Activated CD4-positive, alpha-beta T cell treated with anti-CD3 and anti-CD28 coated beads, Interleukin-2, amount 10 ng/mL, durations not matched to agents 7 days and 5 days (primary cell): ENCODE measurements at places on chromosomes 7 and 10.

- H3K36me3 ChIP-seq = peaks cover 31% of the 10 kb centered on the region
- H3K27me3 ChIP-seq = no peaks in the 10 kb centered on the region
- DNase-seq = no peak
Observed at GRCh38 chr10:80201608-80202141, 3.7 kb downstream of the ANXA11 start.

GRCh38 chr10:21399392-21400035, 126.0 kb downstream of the SKIDA1 start:
- H3K4me3 ChIP-seq = no peak overlapping the region
- no peaks in the 10 kb centered on the region for H3K36me3 ChIP-seq
- peaks cover 11% of the 10 kb centered on the region for H3K27me3 ChIP-seq

DNA sequence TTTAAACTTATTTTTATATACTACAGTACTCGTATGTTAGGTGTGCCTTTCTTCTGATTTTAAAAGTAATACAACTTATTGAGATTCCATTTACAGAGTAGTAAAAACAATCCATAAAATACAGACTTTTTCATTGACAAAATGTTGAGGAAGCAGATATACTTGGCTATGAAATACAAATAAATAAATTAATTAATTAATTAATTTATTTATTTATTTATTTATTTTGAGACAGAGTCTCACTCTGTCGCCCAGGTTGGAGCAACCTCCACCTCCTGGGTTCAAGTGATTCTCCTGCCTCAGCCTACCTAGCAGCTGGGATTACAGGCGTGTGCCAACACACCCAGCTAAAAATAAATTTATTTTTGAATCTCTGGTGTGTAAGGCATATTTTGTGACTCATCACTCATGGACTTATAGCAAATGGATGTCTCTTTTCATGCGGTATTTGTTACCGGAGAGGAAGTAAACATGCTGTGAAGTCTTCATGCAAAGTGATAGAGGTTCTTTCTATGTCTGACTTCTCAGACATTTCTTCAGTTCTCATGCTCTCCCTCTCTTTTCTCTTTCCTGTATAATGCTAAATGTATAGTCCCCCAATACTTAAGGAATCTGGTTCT, 20.2 kb upstream of the SRPK2 start:
- H3K36me3 ChIP-seq = no peaks in the 10 kb centered on the region
- H3K27me3 ChIP-seq = no peaks in the 10 kb centered on the region
- H3K4me3 ChIP-seq = no peak overlapping the region
- H3K4me1 ChIP-seq = peaks cover 3% of the 10 kb centered on the region

DNA sequence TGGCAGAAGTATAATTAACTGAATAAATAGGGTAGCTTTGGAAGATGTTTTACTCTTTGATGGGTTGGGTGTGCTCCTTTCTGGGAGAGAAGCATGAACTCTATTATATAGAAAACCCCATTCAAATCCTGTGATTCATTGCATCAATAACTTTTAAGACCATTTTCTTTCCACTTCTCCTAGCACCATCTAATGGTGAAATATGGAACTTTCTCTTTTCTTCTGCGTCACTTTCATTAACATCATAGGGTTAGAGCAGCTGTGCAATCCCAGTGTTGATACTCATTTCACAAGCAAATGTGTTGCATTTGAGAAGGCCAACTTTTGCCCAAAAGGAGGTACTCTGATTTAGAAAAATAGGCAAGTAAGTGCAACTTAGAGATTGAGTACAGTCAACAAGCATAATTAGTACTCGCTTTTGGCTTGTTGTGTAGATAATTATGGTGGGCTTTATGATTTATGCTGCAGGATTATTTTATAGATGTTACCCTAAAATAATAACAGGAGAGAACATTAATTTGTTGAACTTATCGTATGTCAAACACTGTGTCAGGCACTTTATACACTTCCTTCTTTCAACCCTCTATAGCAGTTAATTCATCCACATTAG, 92.9 kb downstream of the CPED1 start:
- no peaks in the 10 kb centered on the region for H3K4me1 ChIP-seq
- no peaks in the 10 kb centered on the region for H3K36me3 ChIP-seq
- H3K27me3 ChIP-seq = no peaks in the 10 kb centered on the region
- no peak overlapping the region for H3K4me3 ChIP-seq
- DNase-seq = no peak

GRCh38 chr10:79335470-79336235, 11.6 kb upstream of the PPIF start:
- H3K27ac ChIP-seq = no peak overlapping the region
- peaks cover 7% of the 10 kb centered on the region for H3K36me3 ChIP-seq
- DNase-seq = no peak
- no peaks in the 10 kb centered on the region for H3K27me3 ChIP-seq

DNA sequence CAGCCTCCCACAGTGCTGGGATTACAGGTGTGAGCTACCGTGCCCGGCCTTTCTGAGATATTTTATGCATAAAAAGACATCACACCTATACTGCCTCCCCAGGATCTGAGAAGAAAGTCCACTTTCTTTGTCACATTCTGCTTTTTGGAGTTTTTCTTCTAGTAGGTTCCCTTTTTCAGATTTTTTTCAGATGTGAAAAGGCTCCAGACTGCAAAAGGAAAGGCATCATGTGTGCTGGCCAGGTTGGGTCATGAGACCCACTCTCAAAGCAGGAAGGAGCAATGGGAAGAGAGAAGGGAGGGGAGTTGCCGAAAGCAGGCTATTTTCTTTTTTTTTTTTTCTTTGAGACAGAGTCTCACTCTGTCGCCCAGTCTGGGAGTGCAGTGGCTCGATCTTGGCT, 10.8 kb downstream of the BLVRA start:
- H3K36me3 ChIP-seq = peaks cover 23% of the 10 kb centered on the region
- no peak overlapping the region for H3K27ac ChIP-seq
- no peak overlapping the region for H3K4me3 ChIP-seq
- DNase-seq = no peak

DNA sequence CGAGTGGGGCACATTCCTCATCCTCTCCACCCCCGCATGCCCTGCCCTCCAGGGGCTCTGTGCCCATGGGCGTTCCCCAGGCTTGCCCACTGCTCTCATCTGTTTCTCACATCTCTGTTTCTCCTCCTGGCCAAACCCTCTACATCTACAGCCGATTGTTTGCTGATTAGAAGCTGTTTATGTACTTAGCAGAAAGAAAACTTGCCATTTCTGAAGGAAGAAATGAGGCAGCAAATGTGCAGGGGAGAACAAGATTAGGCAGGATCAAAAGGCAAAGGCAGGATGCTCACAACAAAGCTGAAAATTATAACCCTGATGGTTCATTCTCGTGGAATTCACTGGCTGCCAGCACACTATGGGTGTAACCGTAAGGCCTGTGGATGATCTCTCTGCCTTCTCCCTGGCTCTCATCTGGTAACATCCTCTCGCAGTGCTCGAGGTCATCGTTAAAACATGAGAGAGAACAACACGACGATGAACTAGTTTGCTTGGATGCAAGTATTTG, 111.6 kb upstream of the KLF14 start:
- H3K4me3 ChIP-seq = no peak overlapping the region
- DNase-seq = no peak
- no peak overlapping the region for H3K27ac ChIP-seq
- H3K4me1 ChIP-seq = peaks cover 11% of the 10 kb centered on the region
- H3K36me3 ChIP-seq = no peaks in the 10 kb centered on the region
- H3K27me3 ChIP-seq = peaks cover under 1% of the 10 kb centered on the region

DNA sequence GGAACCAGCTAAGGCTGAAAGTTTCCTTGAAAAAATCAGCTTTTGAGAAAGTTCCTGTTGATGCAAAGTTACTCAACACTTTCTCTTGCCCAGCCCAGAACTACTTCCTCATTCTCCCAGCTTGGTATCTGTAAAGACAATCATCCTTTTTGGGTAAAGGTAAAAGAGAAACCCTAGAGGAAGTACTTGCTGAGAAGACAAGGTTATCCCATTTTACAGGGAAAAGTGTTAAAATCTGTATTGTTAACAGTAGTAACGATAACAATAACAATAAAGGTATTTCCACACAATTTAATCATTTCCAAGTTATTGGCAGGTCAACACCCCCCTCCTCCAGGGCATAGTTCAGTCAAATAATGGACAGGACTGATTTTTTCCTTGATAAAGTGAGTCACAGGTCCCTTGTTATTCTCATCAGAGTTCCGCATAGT, 2.4 kb downstream of the ALOX5 start:
- H3K4me3 ChIP-seq = no peak overlapping the region
- no peak overlapping the region for H3K27ac ChIP-seq
- peaks cover 29% of the 10 kb centered on the region for H3K4me1 ChIP-seq
- peaks cover 48% of the 10 kb centered on the region for H3K27me3 ChIP-seq
- H3K36me3 ChIP-seq = peaks cover 2% of the 10 kb centered on the region
- no peak for DNase-seq

DNA sequence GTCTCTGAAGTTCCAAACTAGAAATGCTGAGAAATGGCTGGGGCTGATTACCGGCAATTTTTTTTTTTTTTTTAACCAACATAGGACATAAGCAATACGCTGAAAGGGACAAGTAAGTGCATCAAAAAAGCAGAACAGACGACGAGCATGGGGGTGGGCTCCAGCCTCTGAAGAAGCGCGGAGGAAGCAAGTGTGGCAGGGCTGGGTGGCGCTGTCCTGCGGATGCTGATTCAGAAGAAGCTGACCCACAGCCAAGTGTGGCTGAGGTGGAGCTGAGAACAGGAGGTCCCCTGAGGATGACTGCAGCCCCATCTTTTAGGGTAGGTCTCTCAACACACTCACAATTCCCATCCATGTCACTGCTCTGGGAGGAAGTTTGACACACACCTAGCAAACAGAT, 65.6 kb downstream of the CTBP2 start:
- H3K27me3 ChIP-seq = peaks cover 2% of the 10 kb centered on the region
- H3K36me3 ChIP-seq = no peaks in the 10 kb centered on the region
- H3K4me1 ChIP-seq = no peaks in the 10 kb centered on the region
- H3K27ac ChIP-seq = no peak overlapping the region

GRCh38 chr7:80848841-80849240, 70.0 kb downstream of the SEMA3C start:
- H3K36me3 ChIP-seq = no peaks in the 10 kb centered on the region
- no peaks in the 10 kb centered on the region for H3K4me1 ChIP-seq
- DNase-seq = no peak

DNA sequence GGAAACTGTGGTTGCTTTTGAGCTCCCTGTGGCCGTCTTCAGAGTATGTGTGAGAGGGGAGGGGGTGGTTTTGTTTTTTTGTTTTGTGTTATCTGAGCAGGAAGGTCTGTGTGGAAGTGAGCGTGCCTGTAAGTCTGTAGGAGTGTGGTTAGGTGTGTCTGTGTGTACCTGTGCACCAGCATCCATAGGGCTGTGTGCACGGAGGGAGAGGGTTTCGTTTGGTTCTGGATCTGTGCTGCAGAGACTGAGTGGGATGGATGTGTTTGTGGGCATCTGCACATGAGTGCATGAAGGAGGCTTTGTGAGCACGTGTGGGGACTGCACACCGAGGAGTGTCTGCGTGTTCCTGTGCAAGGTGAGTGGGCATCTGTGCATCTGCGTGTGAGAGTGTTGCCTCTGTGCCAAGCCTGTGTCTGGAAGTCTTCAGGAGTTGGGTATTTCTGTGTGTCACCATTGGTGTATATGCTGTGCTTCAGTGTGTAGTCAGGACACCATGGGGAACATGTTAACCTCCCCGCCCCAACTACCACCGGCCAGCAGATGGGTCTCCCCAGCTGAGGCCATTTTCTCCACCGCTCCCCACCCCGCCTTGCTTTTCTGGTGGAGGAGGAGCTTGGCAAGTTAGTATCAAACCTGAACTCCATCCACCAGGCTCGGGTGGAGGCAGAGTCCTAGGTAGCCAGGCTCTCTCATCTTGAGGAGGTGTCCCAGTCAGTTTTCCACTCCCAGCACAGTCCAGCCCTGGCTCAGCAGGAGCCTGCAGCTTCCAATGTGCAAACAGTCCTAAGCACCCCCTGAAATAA, 7.1 kb upstream of the TLX1 start:
- no peaks in the 10 kb centered on the region for H3K36me3 ChIP-seq
- peaks cover 25% of the 10 kb centered on the region for H3K4me1 ChIP-seq
- no peak overlapping the region for H3K27ac ChIP-seq

DNA sequence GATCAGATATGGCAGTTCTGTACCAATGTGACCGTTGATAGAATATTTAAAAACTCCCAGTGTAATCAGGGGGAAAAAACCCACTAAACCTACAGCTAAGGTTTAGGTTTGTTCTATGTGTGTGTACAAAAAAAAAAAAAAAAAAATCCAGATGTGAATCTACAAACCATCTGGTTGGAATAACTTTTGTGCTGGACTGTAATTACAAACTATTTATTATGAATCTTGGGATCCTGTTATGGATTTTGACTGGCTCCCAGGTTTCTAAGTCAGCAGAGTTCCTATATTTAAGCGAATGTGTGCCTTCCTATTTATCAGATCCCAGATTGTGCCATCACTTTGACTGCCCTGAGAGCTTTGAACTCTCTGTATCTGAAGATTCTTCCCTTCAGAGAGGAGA, 29.1 kb downstream of the BMPER start:
- DNase-seq = no peak
- H3K36me3 ChIP-seq = no peaks in the 10 kb centered on the region
- H3K27ac ChIP-seq = no peak overlapping the region
- H3K4me3 ChIP-seq = no peak overlapping the region
- peaks cover 7% of the 10 kb centered on the region for H3K27me3 ChIP-seq

DNA sequence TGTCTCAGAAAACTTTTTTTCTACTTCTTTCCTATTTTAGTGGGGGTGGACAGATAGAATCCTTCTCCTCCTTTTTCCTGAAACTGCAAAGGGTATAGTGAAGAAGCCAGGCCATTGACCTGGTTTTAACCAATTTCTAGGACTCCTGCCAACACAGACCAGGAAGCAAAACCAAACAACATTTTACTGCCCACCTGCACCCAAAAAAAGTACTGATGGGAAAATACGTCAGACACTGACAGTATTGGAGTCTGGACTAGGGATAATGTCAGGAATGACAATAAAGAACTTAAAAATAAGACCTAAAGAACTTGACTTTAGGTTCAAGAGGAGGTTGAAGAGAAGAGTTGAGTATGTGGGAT, 5.0 kb upstream of the STEAP4 start:
- H3K4me1 ChIP-seq = peaks cover 3% of the 10 kb centered on the region
- no peak overlapping the region for H3K27ac ChIP-seq
- H3K4me3 ChIP-seq = no peak overlapping the region
- DNase-seq = no peak
- peaks cover 23% of the 10 kb centered on the region for H3K27me3 ChIP-seq
- no peaks in the 10 kb centered on the region for H3K36me3 ChIP-seq

DNA sequence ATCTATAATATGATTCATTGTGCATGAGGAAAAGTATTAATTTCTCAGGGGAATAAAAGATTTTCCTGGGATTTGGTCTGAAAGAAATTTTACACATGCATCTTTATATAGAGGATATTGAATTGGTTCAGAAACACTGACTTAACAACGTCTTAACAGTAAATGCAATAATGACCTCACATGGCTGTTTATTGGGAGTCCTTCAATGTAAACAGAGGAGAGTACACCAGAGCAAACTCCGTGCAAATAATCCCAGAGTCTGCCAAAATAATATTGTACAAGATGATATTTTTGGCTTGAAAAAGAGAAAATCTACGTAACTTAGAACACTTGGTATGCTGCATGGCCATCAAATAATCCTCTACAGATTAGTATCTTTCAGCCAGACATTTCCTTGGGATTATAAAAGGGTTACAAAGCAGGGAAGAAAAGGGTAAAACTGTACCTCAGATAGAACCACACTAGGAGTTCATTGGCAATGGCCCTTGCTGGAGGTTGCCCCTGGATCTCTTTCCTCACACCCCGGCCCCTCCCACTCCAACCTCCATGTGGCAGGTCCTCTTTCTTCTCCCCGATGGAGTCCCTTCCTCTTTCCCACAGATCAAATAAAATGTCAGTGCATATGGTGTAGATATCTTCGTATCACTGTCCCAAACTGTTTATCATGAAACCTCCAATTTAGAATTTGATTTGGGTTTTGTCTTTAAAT, 196.4 kb downstream of the EVX1 start:
- H3K4me1 ChIP-seq = no peaks in the 10 kb centered on the region
- H3K27me3 ChIP-seq = peaks cover 30% of the 10 kb centered on the region
- H3K27ac ChIP-seq = no peak overlapping the region
- DNase-seq = no peak
